GM23338 (cell line): ENCODE measurements at places on chromosomes 4 and X. TPM values are rescaled to one million over a fixed set of nuclear protein-coding genes. Genes with fewer than 3 reads are reported as not detected.

GPR82 gene
- 0.32 and 0.35 TPM in 2 replicates for polyA plus RNA-seq

MAGEA12 gene
- polyA plus RNA-seq = 0.24 TPM in 1 of 2 replicates, not detected in the other

TAPT1 gene
- polyA plus RNA-seq = 3.6 TPM in 2 replicates

SUPT20HL2 gene
- 0.08 TPM in 1 of 2 replicates, not detected in the other for polyA plus RNA-seq

NDP gene
- polyA plus RNA-seq = 0.47 TPM in 1 of 2 replicates, not detected in the other

GUCY1A1 gene
- polyA plus RNA-seq = not detected in 2 replicates

PNMA3 gene
- 2.5 and 3.4 TPM in 2 replicates for polyA plus RNA-seq

FAM47E gene
- 2.3 and 4.4 TPM in 2 replicates for polyA plus RNA-seq

BST1 gene
- polyA plus RNA-seq = 0.99 and 1.3 TPM in 2 replicates

CENPVL3 gene
- 4.4 and 5.1 TPM in 2 replicates for polyA plus RNA-seq
